CD4-positive, alpha-beta T cell treated with Interleukin-17A for 1 hour (primary cell): ENCODE measurements at places on chromosomes 13 and 19.

DNA sequence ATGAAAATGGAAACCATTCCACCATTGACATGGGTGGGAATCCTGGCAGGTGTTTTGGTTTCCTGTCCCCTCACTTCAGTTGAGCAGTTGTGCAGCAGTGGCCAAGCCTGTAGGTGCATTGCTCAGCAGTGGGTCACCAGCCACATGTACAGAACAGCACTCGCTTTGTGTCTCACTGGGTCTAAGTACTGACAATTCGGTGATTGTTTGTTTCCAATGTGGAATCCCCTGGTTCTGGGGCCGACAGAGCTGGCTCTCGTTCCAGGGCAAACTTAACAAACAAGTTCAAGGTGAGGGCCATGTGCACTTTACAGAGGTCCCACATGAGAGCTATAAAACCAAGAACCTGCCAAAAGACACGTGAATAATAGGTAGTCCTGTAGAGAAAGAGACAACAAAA is 54.1 kb upstream of the SPATA13 start:
- no peak for DNase-seq

GRCh38 chr13:97567510-97568243 is 133.7 kb downstream of the RAP2A start:
- DNase-seq: no peak

- DNase-seq: no peak
Observed at GRCh38 chr13:102227741-102228140, 174.1 kb downstream of the FGF14 start.

DNA sequence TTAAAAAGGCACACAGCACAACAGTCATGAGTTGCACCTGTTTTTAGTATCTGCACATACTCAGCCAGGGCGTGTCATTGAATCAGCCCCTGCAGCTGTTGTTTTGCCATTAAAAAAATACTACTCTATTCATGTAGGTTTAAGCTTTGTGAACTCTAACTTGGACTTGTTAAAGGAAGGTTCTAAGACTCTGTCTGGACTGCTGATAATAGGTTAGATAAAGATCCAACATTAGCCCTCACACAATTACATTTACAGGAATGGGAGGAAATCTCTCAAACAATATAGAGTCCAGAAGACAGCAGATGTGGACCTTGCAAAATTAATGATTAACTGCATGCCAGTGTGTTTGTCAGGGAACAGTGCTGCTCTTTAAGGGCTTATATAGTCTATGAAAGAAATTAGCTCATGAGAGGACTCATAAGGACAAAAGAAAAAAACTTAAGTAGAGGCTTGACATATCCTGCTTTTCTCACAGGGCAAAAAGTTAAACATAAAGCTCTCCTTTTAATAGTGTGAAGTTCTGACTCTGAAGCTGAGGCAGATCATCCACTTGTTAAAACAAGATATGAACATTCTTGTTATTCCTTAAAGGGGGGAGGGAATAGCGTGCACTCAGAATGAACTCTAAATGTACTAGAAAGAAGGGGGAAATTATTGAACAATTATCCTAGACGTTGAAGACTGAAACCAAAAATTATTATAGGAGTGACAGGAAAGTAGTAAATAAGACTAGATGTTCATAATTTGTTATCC is 243.6 kb downstream of the NDFIP2 start:
- no peak for DNase-seq

DNA sequence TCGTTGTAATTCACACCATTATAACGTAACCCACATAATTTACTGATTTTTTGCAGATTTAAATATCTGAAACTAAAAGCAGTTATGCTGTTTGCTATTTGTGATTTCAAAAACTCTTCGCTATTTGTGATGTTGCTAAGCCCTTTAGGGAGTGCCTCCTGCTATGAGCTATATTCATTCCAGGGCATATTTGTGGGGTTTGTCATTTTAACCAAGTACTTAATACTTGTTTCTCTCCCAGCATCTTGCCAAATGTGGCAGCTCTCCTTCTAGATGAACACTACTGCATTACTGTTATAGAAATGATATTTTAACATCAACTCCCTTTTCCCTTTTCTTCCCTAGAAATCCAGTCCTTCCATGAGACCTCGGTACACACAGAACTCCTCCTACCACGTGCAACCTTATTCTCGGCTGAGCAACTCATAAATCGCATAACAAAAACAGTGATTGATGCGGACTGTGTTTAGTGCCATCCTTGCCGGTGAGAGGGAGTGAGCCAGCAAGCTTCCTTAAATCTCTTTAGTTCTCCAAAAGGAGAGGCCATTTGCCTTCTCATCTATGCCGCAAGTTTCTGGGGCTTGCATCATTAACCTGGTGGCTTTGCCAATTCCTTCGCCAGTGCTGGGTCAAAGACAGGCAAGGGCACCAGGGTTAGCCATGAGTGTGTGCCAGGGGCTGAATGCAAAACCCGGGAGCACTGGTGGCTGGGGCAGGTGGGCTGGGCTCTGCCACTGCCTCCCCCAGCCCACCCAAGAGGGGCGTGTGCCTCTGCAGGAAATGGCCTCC is 33.4 kb downstream of the RFX2 start:
- DNase-seq: no peak

GRCh38 chr13:24267274-24267673 is 42.1 kb upstream of the C1QTNF9 start:
- peak; percentile 73 for DNase-seq

GRCh38 chr13:112097770-112098169 is 30.8 kb downstream of the SOX1 start:
- no peak for DNase-seq

GRCh38 chr19:38684078-38684861 is 36.8 kb downstream of the ACTN4 start:
- DNase-seq: peak; percentile 57

DNA sequence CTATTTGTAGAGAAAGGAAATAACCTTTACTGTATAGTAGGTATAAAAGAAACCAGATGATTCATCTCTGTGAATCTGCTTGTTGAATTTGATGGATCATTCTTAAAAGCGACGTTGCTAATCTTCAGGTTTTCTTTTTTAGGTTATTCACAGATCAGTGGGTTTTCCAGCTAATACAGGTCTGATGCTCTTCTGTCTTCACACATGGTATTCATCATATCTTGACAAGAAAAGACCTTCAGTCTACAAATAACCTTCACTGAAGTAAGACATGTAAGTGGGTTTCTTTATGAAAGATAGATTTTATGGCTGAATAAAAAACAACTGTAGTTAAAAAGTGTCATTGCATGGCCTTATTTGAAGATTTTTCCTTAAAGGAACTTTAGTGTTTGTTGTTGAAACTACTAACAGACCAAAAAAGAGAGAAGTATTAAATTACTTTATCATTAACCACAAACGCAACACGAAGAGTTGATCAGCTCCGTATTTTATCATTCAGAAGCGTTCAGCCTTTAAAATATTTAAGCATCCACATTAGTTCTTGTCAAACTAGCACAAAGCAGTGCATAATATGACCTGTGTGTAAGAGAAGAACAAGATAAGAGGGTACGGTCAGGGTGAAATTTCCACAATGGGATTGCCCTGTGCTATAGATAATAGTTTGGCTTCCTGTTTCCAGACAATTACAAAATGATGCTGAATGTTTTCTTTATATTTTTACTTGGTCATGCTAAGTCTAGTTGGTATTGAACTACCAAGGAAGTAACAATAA is 299.5 kb downstream of the MZT1 start:
- DNase-seq: no peak

DNA sequence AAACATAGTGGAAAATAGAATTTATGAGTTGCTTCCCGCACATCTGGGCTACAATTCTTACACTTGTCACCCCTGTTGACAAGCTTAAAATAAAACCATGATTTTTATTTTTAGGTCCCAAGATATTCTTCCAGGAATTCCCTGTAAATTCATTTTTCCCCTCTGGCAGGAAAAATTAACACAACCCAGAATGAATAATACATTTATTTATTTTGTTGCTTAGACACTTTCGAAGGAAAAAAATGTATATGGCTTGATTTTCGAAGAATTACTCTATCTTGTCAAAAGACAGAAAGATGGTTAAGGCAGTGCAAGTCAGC is 74.4 kb downstream of the LHFPL6 start:
- DNase-seq: no peak

DNA sequence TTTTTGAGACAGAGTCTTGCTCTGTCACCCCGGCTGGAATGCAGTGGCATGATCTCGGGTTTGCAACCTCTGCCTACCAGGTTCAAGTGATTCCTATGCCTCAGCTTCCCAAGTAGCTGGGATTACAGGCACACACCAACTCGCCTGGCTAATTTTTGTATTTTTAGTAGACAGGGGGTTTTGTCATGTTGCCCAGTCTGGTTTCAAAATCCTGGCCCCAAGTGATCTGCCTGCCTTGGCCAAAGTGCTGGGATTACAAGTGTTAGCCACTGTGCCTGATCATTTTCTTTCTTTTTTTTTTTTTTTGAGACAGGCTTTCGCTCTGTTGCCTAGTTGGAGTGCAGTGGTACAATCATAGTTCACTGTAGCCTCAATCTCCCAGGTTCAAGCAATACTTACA is 28.7 kb downstream of the ZMYM5 start:
- DNase-seq: no peak

DNA sequence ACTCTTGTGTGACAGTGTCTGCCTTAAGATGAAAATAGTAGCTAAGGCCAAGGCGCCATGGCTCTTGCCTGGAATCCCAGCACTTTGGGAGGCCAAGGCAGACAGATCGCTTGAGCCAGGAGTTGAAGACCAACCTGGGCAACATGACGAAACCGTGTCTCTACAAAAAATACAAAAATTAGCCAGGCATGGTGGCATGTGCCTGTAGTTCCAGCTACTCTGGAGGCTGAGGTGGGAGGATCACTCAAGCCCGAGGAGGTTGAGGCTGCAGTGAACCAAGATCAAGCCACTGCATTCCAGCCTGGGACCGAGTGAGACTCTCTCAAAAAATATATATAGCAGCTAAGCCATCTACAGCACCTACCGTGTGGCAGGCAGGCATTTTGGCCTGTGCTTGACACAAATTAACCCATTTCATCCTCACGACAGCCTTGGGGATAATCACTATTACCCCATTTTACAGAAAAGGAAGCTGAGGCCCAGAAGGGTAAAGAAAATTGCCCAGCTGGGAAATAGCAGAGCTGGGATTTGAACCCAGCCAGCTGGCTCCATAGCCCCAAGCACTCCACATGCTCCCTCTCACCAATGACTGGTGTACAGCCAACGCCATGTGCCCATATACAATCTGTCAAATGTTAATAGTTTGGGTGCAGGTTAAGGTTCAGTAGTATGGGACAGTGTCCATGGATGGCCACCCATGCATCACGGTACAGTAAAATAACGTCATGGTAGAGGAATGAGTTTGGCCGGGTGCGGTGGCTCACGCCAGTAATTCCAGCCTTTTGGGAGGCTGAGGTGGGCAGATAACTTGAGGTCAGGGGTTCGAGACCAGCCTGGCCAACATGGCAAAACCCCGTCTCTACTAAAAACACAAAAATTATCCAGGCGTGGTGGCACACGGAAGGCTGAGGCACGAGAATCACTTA is 3.1 kb downstream of the SLC1A5 start:
- no peak for DNase-seq

DNA sequence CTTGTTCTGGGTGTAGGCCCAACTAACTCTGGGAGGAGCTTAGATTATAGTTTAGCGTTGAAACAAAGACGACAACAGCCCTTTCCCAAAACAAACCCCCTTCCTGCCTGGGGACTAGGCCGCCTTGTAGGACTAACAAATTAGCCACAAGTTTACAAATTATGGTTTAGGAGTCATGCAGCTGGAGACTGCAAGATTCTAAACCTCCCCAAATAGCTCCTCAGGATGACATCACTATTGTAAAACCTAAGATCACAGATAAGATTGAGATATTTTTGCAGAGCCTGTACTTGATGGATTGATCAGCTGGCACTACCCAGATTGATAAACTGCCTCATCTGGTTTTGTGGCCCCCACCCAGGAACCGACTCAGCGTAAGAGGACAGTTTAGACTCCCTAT is 2.3 kb upstream of the SLC25A15 start:
- DNase-seq: no peak

GRCh38 chr13:59885076-59885475 is 278.7 kb downstream of the DIAPH3 start:
- DNase-seq: no peak

DNA sequence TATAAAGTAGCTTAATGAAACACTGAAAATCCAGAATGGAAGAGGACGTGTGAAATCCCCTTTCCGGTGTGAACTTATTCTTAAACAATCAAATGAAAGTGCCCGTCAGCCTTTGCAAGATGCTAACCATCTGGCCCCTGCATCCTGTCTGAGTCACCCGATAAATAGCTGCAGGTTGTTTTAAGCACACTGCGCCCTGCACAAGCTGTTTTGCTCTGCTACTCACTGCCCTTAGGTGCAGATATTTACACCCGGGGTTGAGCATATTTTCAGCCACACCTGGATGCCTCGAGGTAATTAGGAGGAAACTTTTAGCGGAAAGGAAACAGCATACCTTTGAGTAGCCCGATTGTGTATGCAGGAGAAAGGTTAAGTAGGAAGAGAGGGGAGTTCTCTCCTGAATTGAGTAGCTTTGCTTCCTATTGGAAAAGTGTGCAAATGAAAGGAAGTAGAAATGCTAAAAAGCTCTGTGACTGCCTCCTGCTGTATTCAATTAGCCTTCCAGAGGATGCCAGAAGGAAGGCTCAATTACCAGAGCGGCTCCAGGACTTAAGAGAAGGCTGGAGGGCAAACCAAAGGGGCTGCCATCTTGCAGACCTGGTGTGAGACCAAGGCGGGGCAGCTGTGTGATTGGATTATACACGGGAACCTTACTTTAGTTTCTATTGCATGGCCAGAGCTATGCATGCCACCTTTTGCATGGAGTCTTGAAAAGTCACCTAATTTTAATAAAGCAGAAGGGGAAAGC is 42.5 kb downstream of the IRS2 start:
- no peak for DNase-seq

DNA sequence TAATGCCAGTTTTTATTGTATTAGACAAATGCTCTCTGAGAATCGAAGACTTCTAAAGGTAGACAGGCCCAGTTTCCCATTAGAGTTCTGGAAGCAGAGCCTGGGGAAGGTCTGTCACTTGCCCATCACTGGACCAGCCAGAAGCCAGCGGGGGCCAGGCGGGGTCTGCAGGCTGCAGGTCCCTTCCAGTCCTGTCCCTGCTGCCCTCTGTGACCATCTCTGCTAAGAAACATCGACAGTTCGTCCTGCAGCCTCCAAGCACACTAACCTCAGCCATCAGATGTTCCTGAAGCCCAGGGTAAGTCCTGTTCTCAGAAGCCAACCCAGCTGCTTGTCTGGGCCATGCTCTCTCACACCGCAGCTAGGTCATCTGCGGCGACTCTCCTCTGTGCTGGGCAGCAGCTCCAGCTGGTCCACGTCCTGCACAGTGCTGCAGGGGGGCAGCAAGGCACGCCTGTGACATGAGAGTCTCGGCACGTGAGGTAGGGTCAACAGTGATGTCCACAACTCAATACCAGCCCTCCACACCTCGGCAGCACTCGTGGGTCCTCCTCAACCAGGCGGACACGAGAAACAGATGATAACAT is 2.9 kb upstream of the ADPRHL1 start:
- no peak for DNase-seq

DNA sequence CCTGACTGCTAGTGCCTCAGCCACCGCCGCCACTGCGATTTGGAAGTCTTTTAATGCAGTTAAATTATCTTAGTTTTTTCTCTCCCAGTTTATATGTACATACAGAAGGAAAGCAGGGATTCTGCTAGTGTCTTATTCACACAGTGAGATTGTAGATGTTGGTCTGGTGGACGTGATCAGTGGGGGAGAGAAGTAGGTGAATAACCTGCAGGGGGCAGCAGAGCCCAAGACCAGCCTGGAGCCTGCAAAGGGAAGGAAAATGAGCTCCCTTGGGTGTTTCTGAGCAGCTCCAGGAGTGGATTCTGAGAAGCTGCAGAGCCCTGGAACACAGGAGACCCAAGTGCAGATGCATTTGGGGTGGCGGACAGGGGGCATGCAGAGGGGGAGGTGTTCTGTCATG is 26.3 kb downstream of the ZNF844 start:
- DNase-seq: peak; percentile 62
